M059J (cell line): ENCODE measurements at places on chromosomes 4 and X. TPM values are rescaled to one million over a fixed set of nuclear protein-coding genes. Genes with fewer than 3 reads are reported as not detected.

DNA sequence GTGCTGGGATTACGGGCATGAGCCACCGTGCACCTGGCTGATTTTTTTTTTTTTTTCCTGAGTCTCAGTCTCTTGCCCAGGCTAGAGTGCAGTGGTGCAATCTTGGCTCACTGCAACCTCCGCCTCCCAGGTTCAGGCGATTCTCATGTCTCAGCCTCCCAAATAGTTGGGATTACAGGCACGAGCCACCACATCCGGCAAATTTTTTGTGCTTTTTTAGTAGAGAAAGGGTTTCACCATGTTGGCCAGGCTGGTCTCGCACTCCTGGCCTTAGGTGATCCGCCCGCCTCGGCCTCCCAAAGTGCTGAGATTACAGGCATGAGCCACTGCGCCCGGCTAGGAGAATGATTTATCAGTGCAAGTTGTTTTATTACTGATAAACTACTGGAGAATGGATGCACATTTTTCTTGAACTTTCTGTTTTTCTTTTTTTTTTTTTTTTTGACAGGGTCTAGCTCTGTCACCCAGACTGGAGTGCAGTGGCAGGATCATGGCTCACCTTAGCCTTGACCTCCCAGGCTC lies 39.7 kb upstream of the DHRSX start:
- DNase-seq = no peak

- DNase-seq = no peak
Observed at GRCh38 chrX:23334848-23335599, at the start of gene PTCHD1. TSS of gene PTCHD1 (plus strand) at chrX:23334849. CDS start at chrX:23334876, 27 bp downstream.

Gene CFP
- not detected in 2 replicates for total RNA-seq

DNA sequence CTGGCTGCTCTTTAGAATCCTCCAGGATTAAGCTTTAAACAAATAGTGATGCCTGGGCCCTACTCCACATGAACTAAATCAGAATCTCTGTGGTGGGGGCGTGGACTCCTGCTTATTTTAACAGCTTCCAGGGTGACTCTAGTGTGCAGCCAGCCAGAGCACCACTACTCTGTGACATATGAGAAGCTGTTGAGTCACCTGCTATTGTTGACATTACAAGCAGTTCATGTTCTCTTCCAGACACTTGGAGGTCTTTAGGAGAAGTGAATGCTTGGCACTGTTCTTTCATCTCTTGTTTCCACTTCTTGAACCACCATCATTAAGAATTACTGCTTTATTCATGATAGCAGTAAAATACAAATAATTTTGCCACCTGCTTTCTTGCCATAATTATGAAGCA lies 426 bp upstream of the C4orf51 start:
- DNase-seq = peak; percentile 93

Gene CTAG1B
- not detected in 2 replicates for total RNA-seq

GRCh38 chr4:5165420-5166369 lies 114.4 kb downstream of the STK32B start:
- peak; percentile 90 for DNase-seq

Gene F11
- not detected in 2 replicates for total RNA-seq

- DNase-seq = no peak
Observed at GRCh38 chr4:109599046-109599652, 39.1 kb downstream of the MCUB start.

GRCh38 chr4:156939139-156939538 lies 32.5 kb downstream of the PDGFC start:
- no peak for DNase-seq

- no peak for DNase-seq
Observed at GRCh38 chrX:150805736-150806135, 92.7 kb downstream of the CD99L2 start.

DNA sequence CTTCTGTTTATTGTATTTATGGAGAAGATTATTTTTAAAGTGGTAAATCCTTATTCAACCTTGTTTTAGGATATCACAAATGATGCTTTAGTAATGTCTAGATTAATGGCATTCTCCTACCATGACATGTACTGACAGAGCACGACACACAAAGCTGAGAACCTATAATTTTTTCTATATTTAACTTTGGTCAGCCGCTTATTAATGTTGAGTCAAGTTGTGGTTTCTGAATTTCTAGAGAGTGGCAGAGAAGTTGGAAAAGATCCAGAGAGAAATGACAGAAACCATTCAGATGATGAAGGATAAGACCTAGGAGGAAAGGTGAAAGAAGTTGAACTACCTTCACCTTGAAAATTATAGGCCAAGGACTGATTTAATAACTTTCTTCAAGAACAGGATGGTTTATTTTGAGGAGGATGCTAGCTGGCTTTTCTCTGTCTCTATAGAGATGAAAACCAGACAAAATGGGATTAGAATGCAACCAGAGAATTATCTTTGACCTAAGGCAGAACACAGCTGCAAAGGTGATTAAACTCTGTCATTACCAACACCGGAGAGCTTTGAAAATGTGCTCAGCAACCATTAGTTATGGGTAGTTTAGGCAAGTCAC lies 62.6 kb upstream of the TSPAN5 start:
- DNase-seq = peak; percentile 84

DNA sequence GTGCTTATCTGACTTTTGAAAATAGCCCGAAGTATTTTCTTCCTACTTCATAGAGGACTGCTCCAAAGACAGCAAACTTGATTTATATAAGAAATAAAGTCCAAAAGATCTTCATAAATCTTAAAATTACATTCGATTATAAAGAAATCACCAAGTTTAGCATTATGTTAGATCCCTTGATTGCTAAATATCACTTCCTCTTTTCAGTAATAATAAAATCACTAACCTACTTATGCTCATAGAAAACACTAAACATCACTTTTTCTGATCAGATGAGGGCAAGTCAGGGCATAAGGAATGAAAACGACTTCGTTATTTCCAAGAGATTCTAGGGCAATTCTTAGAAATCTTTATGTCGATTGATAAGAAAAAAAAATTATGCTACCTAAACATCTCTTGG lies 32.0 kb downstream of the DYNLT3 start:
- DNase-seq = no peak

GRCh38 chrX:19883878-19884277 lies 3.5 kb downstream of the SH3KBP1 start:
- peak; percentile 60 for DNase-seq

Gene OTUD6A
- total RNA-seq = not detected in 2 replicates

- DNase-seq = no peak
Observed at GRCh38 chr4:78004270-78004669, 52.9 kb upstream of the FRAS1 start.

GRCh38 chr4:177051473-177052060 lies 258.1 kb upstream of the NEIL3 start:
- DNase-seq = peak; percentile 21

- DNase-seq = no peak
Observed at GRCh38 chrX:42531441-42531840, 246.5 kb downstream of the PPP1R2C start.
